Pancreas (tissue), 10 donors: ENCODE measurements at places on chromosomes 6 and 20. TPM values are rescaled to one million over a fixed set of nuclear protein-coding genes. Genes with fewer than 3 reads are reported as not detected.

- no peaks in the 10 kb centered on the region for H3K36me3 ChIP-seq
- no peak overlapping the region for H3K4me3 ChIP-seq
- no peaks in the 10 kb centered on the region for H3K4me1 ChIP-seq
- H3K27me3 ChIP-seq = no peaks in the 10 kb centered on the region
Observed at GRCh38 chr20:9499126-9499899, 15.1 kb upstream of the LAMP5 start.

- H3K36me3 ChIP-seq = no peaks in the 10 kb centered on the region
- H3K27ac ChIP-seq = no peak overlapping the region
Observed at GRCh38 chr6:149128489-149129145, 188.9 kb upstream of the TAB2 start.

DNA sequence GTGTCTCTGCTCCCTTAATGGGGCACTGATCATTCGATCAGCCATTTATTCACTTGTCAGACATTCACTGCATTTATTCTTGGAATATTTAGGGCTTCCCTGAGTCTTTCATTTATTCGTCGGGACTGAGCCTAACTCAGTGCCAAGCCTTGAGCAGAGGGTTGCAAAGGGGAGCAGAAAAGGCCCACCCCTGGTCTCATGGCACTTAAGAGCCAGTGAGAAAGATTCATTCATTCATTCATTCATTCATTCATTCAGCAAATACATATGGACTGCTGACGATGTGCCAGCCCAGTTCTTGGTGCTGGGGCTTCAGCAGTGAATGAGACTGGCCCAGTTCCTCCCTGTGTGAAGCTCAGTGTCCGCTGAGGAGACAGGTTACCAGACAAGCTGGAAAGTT, 36.6 kb downstream of the SIRPA start:
- DNase-seq = no peak
- H3K4me1 ChIP-seq = peaks cover 3% of the 10 kb centered on the region
- H3K27me3 ChIP-seq = no peaks in the 10 kb centered on the region
- H3K27ac ChIP-seq = no peak overlapping the region

DNA sequence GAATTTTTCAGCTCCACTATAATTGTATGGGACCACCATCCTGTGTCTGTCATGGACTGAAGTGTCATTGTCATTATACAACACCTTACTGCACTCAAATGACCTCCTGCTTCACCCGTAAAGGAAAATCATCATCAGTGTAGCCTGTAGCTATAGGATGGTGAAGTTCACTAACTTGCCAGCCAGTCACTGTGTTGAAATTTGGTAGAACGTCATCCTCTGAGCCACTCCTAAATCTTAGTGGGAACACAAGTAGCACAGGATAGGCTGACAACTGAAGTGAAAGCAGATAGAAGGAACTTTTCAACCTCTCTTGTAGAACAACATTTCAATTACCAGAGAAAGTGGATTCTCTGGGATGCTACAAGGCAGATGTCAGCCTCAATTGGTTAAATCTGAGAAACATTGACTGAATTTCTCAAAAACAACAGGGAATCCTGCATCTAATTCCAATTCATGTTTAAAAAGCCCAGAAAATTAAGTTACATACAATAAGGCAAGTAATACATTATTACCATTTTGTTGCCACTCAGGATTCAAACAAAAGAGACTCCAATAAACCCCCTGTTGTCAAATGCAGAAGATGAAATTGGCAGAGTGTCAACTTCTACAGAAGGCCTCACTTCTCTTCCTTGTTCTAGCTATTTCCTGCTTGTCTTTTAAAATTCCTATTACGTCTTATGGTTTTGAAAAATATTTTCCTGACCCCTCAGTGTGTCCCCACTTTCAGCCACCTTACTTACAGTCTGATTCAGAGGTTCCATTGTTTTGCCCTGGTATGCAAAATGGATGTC, 647.9 kb upstream of the AGPAT4 start:
- no peak overlapping the region for H3K4me3 ChIP-seq
- H3K27me3 ChIP-seq = no peaks in the 10 kb centered on the region
- no peaks in the 10 kb centered on the region for H3K36me3 ChIP-seq

DNA sequence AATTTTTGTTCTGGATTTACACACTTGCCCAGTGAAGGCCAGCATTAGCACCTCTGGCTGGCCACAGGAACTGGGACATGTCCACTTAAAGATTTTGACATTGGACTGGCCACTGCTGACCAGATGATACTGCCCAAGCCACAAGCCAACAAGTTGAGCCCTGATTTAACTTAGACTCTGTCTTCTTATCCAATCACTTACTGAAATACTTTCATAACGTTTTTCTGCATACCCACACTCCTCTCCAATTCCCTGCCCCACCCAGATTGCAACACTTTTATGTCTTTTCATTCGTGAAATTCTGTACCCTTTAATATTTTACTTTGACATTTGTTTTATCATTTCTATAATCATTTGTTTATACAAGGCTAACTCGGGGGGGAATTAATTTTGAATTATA, 170.3 kb upstream of the TAB2 start:
- no peak overlapping the region for H3K27ac ChIP-seq
- DNase-seq = no peak
- no peaks in the 10 kb centered on the region for H3K27me3 ChIP-seq
- H3K4me3 ChIP-seq = no peak overlapping the region
- H3K4me1 ChIP-seq = no peaks in the 10 kb centered on the region
- H3K36me3 ChIP-seq = no peaks in the 10 kb centered on the region

DNA sequence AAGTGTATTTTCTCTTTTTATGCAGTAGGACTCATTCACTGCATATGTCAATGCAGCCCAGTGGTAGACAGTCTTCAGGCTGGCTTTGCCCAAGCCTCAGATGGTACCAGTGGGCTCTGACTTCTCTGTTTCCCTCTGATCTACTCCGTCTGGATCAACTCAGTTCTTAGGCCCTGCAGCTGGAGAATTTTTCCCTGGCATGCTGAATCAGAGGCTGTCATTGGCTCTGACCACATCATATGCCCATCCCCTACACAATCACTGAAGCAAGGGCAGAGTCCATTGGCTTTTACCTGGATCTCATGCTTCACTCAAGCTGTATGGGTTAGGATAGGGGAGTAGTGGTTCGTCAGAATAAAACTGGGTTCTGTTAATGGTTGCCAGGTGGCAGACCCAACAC, 57.8 kb downstream of the KIZ start:
- H3K4me3 ChIP-seq = no peak overlapping the region
- no peak overlapping the region for H3K27ac ChIP-seq
- no peaks in the 10 kb centered on the region for H3K4me1 ChIP-seq
- no peaks in the 10 kb centered on the region for H3K36me3 ChIP-seq

- H3K4me1 ChIP-seq = no peaks in the 10 kb centered on the region
- DNase-seq = no peak
- no peaks in the 10 kb centered on the region for H3K27me3 ChIP-seq
Observed at GRCh38 chr6:80126657-80127345, 20.3 kb downstream of the BCKDHB start.

The CCM2L gene
- 2.2 TPM for total RNA-seq
